ENCODE measurements at places on chromosomes 1 and 21. TPM values are rescaled to one million over a fixed set of nuclear protein-coding genes. Genes with fewer than 3 reads are reported as not detected.

DNA sequence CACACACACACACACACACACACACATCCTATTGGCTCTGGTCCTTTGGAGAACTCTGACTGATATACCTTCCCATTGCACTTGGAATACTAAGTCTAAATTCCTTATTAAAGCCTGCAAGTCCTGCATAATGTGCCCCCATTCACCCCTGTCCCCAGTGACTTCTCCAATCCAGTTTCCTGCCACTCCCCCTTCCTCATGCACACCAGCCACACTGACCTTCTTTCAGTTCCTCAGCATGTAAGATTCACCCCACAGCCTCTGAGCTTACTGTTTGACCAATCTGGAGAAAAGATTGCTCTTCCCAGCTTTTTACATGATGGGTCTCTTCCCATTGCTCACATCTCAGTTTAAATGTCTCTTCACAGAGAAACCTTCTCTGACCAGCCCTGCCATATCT, 146.6 kb downstream of the TBX15 start:
- no peak for DNase-seq

GRCh38 chr1:190001187-190001586, 476.5 kb downstream of the BRINP3 start:
- DNase-seq, result no peak

DNA sequence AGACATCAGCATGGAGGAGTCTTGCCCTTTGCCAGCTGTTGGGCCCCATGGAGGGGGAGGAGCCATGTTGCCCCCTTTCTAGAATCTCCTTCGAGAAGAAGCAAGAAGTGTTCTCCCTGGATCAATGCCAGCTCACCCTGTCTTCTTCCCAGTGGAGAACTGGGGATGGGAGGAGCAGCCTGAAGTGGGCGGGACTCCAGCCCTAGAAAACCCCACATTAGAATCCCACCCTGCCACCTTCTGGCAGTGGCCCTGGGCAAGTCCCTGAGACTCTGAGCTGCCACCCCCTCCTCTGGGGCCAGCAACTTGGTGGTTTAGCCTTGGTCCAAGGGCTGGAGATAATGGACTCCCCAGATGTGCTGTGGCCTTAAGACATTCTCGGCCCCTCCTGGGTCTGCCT, 51.7 kb downstream of the PAX7 start:
- DNase-seq, result no peak

GRCh38 chr21:18368205-18368604, 35.4 kb downstream of the TMPRSS15 start:
- no peak for DNase-seq

- peak; percentile 57 for DNase-seq
Measured at GRCh38 chr1:228334954-228335353, 71.7 kb downstream of the TRIM11 start.

GRCh38 chr1:29912425-29912824, 676.1 kb downstream of the PTPRU start:
- no peak for DNase-seq

DNA sequence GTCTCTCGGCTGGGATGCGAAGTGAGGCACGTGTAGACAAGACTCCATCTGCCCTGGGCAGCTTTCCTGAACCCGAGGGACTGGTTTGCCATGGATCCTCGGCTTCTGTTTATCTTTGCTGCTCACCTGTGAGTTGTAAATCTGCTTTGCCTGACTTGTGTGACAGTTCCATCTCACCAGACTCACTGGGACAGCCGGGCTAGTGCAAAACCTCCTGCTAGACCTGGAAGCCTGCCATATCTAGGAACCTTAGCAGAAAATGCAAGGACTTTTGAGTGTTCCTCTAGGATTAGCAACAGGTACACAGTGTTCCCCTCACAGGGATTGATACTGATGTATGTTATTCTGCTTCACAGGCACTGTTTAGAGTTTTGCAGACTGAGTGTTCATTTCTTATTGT, 218.6 kb downstream of the URB2 start:
- DNase-seq, result no peak

GRCh38 chr1:108829498-108829916, 27.4 kb downstream of the AKNAD1 start:
- DNase-seq, result no peak

GRCh38 chr1:18947570-18947969, 8.9 kb downstream of the IFFO2 start:
- peak; percentile 85 for DNase-seq

- no peak for DNase-seq
Measured at GRCh38 chr21:22710721-22711120, 1712.5 kb downstream of the NCAM2 start.

DNA sequence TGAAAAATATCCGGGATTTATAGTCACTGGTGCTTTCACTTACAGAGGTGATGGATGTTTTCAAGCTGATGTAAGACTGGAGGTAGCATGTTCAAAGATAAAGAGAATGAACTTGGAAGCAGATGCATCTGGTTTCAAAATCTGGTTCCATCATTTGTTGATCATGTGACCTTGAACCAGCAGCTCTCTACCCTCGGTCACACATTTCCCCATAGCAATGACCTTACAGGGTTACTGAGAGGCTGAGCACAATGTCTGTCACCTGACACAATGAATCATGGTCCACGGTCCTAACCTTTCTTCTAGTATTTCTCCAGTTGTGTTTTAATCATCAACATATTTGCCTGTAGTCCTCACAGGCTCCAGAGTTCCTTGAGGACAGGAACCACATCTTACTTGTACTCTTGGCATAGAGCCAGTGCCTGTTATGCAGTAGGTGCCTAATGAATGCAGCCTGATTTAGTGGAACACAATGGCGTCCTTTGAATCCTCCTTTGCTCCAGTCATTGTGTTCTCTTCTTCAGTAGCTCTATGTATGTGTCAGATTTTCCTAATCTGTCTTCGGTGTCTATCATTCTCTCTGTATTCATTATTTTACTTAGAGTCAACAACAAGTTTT, 667.3 kb downstream of the PTPRU start:
- no peak for DNase-seq

- DNase-seq, result peak; percentile 57
Measured at GRCh38 chr1:35369922-35370671, 101.6 kb downstream of the ZMYM4 start.

DNA sequence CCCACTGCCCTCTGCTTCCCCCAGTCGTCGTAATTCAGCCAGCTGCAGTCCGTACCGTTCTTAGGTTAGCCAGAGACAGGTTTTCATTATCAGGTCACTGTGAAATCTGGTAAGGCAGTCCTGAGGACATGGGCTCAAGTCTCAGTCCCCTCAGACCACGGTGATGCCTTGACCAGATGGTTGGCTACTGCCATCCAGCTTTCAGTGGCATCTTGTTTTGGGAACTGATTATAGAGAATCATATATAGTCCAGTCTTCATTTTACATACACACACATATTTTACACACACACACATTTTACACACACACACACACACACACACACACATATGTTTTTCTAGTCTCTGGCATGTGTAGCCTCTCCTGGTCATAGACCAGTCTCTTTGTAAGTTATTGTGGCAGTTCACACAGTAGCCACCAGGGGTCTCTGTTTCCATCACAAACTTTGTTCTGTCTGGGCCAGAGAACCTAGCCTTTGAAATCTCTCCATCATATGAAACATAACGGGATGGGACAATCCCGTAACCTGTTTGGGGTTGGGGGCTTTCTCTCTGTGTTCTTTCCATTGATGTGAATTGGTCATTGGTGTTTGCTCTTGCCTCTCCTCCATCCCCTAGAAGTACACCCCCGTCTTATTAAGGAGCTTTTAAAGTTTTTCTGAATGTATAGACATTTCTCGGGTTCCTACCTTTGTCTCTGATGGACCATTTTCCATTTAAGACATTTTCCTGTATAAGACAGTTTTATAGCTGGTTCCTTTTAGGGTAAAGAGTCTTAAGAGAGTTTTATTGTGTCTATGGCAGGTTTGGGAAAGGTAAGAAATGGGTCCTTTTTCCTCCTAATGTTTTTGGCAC, 8.4 kb upstream of the IKBKE start:
- DNase-seq, result peak; percentile 93

DNA sequence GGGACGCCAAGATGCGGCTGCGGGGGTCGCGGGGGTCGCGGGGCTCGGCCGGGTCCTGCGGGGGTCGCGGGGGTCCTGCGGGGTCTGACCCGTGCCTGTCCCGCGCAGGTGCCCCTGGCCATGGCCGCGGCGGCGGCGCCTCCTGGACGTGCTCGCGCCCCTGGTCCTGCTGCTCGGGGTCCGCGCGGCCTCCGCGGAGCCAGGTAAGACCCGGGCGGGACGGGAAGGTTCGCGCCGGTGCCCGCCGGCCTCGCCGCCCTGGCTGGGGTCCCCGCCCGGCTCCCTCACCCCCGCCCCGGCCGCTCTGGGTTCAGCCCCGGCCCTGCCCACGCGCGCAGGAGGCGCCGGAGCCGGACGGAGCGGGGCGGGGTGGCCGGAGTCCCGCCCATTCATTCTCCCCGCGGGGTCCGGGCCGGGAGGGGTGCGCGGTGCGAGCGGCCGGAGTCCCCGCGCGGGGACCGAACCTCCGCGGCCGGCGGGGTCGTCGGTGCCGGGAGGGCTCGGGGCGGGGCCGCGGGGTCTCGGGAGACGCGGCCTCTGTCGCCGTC, 380 bp downstream of the COL18A1 start:
- DNase-seq, result peak; percentile 96

DNA sequence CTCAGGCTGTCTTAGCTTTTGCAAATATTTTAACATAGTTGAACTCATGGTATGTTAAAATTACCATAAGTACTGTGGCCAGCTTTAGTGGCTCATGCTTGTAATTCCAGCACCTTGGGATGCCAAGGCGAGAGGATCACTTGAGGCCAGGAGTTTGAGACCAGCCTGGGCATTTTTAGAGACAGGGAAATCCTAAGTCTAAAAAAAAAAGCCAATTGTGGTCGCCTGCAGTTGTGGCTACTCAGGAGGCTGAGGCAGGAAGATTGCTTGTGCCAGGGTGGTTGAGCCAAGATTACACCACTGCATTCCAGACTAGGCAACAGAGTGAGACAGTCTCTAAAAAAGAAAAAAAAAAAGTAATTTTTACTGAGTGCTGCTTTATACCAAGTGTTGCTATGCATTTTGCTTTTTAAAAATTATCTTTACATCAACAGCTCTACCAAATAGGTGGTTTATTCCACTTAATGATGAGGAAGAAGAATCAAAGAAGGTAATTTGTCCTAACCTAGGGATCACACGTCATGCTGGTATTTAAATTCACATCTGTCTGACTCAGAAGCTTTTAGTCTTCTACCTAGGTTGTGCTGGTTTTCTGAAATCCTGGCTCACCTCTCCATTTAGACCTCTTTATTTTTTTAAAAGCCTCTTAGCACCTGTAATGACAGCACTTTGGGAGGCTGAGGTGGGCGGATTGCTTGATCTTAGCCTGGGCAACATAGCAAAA, 16.8 kb downstream of the PPP1R12B start:
- DNase-seq, result no peak

GRCh38 chr1:36392836-36393235, 4.9 kb downstream of the LSM10 start:
- DNase-seq, result no peak

- DNase-seq, result no peak
Measured at GRCh38 chr1:111488669-111489068, 14.8 kb downstream of the ADORA3 start.

GRCh38 chr1:7339014-7339413, 432.1 kb upstream of the VAMP3 start:
- no peak for DNase-seq

DNA sequence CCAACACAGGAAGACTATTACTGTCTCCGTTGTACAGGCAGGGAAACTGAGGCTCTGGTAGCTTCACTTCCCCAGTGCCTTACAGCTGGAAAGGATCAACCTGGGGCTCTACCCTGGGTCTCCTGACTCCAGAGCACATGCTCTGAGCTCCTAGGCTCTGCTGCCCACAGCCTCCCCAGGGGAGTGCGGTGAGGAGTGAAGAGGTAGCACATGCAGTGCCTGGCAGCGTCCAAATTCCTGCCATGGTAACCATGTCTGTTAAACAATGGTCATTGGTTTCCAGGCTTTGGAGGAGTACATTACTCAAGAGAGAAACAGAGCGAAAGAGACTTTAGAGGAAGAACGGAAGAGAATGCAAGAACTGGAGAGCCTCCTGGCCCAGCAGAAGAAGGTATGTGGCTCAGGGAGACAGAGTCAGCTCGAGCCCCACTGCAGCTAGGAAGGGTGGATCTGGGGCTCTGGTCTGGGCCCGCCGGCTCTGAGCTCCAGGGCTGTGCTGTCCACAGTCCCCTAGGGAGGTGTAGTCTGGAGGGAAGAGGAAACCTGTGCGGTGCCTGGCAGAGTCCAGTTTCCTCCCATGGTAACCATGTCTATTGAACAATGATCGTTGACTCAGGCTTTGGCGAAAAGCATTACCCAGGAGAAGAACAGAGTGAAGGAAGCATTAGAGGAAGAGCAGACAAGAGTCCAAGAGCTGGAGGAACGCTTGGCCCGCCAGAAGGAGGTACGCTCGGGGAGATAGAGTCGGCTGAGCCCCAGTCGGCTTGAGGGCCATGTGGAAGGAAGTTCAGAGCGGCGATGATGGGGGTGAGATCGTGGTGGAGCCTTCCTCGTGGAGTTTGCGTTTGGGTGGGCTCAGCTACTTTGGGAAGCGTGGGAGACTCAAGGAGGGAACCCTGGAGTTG, 64.6 kb upstream of the EFHD2 start:
- DNase-seq, result peak; percentile 39

- DNase-seq, result no peak
Measured at GRCh38 chr1:230632273-230632873, 9.9 kb upstream of the COG2 start.

DNA sequence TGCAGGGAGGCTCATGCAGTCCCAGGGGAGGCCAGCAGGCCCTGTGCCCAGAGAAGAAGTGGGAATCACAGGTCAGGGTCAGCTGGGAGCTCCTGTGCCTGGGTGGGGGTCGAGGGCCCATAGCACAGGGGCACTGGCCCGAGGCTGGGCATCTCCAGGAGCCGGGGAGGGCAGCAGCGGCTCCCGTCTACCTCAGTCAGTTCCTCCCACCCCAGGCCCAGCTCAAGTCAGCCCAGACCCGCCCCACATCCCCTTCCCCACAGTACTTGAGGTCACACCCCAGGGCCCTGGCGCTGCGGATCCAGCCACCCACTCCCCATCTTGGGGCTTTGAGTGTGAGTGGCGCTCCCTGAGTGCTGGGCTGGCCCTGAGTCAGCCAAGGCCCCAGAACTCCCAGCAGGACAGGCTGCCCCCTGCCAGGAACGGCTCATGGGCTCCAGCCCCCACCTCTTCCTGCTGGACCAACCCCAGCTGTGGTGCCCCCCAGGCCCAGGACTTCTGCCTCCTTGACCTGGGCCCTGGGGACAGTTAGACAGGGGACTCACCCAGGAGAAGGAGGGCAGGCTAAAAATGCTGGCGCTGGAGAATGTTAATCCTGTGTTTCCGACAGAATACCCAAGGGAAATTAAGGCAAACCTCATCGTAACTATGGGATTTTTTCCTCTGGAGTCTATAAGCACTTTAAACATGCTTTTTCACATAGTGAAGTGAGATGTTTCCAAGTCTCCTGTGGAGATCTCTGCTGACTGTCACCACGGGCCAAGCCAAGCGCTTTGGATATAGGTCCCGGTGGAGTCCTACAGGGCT, 68.8 kb upstream of the COL6A1 start:
- DNase-seq, result peak; percentile 86

- no peak for DNase-seq
Measured at GRCh38 chr1:162993846-162994245, 75.3 kb upstream of the RGS4 start.

The UBL4B gene
- total RNA-seq, result 1.1 TPM

The PTPN7 gene
- not detected for total RNA-seq

The VSIG8 gene
- total RNA-seq, result not detected

The XKR8 gene
- 12.7 TPM for total RNA-seq

The S100A1 gene
- 0.29 TPM for total RNA-seq

The TMEM52 gene
- not detected for total RNA-seq

The TFF1 gene
- not detected for total RNA-seq

The MNDA gene
- under 0.01 TPM for total RNA-seq
